ENCODE measurements at places on chromosomes 11 and 22.

- no peak for DNase-seq
These were observed 11.6 kb downstream of the TST start for GRCh38 chr22:37007651-37008050.

- DNase-seq = no peak
These were observed 23.2 kb downstream of the CASP5 start for GRCh38 chr11:104999721-105000120.

GRCh38 chr22:30337461-30337778, 10.7 kb upstream of the TBC1D10A start:
- no peak for DNase-seq

- DNase-seq = no peak
These were observed 350.6 kb downstream of the ETS1 start for GRCh38 chr11:128236506-128237498.

DNA sequence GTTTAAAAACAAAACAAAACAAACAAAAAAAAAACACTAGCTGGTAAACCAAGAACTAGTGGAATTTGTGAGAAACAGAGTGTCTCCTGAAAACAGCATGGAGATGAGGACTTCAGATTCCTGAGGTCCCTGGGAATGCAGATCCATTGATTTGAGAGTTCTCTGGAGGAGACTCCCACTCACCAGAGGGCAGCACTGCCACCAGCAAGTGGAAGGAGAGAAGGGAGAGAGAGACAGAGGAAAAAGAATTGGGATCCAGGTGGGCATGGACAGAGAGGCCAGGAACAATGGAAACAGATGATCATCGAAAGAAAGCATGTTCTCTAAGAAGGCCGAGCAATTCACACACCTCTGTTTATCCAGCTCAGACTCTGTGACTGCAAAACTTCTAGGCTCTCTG, 31.8 kb downstream of the ETS1 start:
- DNase-seq = no peak

DNA sequence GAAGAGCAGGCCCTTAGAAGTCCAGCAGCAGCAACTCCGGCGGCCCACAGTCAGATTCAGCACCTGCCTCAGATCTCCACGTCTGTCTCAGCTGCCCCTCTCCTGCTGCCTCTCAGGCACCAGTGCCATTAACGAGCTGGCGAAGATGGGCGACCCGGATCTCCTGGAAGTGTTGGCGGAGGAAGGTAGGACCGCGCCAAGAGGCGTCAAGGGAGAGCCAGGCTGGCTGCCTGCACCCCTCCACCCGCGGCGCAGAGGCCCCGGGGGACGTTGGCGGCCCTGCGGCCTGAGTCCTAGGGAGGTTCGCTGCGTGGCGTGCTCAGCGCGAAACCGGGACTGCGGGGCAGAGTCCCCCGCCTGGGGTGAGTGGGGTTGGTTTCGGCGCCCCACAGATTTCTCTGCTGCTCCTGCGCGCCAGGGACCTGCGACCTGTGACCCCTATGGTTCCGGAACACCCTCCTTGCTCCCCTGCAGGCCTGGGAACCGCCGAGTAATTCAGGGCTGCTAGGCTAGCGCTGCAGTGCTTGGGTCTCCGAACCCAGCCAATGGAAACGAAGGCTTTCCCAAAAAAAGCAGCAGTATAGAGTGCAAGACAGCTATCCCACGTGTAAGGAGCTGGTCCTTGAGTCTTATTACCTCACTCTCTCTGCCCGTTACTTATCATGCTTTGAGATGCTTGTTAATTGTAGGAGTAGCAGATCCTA, 615 bp downstream of the ANO5 start:
- no peak for DNase-seq

DNA sequence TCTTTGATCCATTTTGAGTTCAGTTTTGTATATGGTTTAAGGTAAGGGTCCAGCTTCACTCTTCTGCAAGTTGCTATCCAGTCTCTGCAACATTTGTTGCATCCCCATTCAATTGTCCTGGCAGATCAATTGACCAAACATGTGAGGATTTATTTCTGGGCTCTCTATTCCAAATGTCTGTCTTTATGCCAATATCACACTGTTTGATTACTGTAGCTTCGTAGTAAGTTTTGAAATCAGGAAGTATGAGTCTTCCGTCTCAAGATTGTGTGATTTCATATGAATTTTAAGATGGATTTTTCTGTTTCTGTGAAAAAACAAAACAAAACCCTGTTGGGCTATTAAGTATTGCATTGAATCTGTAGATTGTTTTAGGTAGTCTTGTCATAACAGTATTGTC, 17.0 kb downstream of the APLP2 start:
- no peak for DNase-seq

- no peak for DNase-seq
These were observed 53.4 kb upstream of the SESN3 start for GRCh38 chr11:95284057-95285052.

- DNase-seq = no peak
These were observed 93.8 kb downstream of the NECTIN1 start for GRCh38 chr11:119635041-119635740.

DNA sequence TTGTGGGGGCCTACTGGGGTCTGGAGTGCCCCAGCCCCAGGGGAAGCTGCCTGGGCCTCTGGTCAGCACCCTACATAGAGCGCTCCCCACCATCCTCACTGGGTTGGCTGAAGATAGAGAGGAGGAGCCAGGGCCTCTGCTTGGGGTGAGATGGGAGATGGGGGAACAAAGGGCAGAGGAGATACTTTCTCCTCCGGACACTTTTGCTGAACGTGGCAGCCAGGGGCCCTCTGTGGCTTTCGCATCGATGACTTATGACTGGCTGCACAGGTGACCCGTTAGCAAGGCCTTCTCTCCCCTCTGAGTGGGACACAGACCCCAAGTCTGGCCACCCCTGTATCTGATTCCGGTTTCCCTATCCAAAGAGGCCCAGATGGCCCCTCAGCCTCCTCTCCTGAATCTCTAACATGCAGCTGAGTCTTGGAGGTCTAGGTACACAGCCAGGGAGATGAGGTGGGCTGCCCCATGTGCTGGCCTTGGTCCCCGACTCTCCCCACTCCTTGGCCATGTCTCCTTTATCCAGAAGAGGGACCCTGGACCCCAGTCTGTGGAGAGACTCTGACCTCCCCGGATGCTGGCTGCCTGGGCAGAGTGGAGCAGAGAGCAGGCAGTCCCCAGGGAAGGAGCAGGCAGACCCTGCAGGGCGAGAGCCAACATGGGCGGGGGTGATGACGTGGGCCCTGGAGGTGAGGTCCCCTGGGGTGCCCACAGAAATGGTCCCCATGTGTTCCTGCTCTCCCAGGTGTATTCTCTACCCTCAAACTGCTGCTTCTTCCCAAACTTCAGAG, 59.3 kb upstream of the NECTIN1 start:
- DNase-seq = no peak

DNA sequence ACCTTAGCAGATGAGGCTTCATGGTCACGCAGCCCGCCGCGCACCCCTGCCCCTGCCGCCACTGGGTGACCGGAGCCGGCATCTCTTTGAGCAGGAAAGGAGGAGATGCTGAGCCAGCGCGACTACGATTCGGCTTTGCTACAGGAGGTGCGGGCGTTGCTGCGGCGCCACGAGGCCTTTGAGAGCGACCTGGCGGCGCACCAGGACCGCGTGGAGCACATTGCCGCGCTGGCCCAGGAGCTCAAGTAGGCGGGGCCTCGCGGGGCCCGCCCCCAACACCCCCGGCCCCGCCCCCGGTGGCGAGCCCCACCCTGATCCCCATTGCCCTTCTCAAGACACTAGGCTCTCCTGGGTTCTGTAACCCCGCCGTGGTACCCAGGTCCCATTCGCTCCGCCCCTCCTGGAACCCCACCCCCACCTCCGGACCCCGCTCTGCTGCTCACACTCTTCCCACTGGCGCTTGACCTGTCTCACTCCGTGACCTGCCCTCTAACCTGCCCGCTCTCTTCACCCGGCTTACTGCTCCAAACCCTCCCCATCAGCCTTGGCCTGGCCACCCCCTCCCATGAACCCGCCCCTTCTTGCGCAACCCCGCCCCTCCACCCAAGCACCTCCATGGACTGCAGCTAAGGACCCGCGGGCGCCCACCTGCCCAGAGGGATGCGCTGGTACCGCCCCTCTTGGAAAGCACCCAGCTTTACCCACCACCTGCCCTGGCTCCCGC, 9.1 kb downstream of the CTSF start:
- DNase-seq = no peak

DNA sequence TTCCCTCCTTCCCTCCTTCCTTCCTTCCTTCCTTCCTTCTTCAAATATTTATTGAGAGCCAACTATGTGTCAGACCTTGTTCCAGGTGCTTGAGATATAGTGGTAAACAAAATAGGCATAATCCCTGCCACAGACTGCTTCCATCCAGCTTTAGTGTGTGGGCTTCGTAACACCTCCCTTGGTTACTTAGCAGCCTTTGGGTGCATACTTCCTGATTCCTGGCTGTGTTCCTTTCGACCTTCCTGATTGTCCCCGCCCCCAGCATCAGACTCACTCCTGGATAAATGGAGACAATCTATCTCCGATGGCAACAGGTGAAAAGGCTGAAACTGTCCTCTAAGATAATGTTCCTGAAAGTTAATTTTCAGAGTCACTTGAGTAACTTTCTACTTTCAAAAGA, 13.5 kb downstream of the CCDC81 start:
- no peak for DNase-seq

DNA sequence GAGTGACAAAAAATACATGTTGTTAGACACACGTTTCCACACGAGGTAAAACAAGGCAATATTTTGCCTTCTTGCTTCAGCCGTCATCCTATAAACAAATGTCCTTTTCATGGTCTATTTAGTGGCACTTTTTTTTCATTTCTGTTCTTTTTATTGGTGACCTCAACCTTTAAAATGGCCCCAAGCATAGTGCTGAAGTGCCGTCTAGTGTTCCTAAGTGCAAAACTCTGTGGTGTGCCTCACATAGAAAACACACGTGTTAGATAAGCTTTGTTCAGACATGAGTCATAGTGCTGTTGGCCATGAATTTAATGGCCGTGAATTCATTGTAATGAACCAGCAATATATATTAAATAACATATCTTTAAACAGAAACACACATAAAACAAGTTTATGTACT, 15.6 kb downstream of the OVCH2 start:
- DNase-seq = no peak

GRCh38 chr11:2672553-2673249, 27.1 kb downstream of the KCNQ1OT1 start:
- DNase-seq = no peak

DNA sequence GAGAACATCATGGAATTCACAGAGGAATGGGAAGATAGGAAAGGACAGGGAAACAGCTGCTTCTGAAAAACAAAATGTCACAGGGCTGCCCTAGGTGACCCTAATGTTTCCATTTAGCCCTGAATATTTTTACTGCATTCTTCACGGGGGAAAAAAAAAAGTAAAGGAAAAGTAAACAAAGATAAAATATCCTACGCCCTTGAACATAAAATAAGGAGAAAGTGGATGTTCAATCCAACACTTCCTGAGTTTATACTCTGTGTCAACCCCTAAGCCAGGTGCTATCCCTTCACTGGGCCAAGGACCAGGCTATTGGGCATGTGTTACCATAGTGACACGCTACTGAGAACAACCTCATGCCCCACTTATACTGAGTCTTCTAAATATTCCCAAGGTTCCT, 84.7 kb downstream of the FAM76B start:
- no peak for DNase-seq

- no peak for DNase-seq
These were observed 1015.0 kb upstream of the RAG2 start for GRCh38 chr11:37613031-37613430.

DNA sequence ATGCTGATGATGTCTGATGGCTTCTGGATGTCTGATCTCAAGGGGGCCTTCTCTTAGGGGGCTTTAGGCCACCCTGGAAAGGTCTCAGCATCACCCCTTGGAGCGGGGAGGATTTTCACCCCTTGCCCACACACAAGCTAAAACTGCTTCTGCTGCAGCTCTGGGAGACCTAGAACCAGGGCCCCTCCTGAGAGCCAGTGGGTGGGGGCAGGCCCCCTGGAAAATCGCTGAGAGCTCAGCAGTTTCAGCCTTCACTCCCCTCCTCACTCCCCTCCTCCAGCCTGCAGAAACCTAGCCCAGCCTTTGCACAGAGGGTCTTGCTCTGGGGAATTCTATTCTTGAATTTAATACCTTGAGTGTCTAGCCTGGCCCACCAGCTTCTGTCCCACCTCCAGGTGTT, 17.2 kb downstream of the CD6 start:
- DNase-seq = no peak

Measured in fibroblast of the conjunctiva (primary cell).